ENCODE measurements at places on chromosomes 12 and 14.

GRCh38 chr14:35242599-35243311, 49.4 kb upstream of the PSMA6 start:
- DNase-seq, result no peak

DNA sequence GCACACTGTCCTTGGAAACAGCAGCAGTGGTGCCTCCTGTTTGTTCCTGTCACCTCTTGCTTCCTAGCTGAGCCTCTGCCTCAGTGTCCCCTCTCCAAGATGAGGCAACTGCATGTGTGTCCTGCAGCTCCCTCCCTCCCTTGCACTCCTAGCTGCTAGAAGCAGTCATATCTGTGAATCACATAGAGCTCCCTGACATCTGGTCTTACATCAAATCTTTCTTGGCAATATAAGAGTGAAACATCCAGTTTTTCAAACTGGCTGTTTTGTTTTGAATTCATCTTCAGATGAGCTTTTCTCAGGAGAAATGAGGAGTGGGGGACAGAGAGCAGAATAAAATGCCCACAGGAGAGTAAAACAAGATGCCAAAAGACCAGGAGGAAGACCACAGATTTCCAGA, 103.7 kb downstream of the VCPKMT start:
- DNase-seq, result no peak

- no peak for DNase-seq
Measured at GRCh38 chr12:128205145-128205544, 61.8 kb upstream of the TMEM132C start.

GRCh38 chr12:19971361-19972280, 396.7 kb upstream of the PDE3A start:
- no peak for DNase-seq

DNA sequence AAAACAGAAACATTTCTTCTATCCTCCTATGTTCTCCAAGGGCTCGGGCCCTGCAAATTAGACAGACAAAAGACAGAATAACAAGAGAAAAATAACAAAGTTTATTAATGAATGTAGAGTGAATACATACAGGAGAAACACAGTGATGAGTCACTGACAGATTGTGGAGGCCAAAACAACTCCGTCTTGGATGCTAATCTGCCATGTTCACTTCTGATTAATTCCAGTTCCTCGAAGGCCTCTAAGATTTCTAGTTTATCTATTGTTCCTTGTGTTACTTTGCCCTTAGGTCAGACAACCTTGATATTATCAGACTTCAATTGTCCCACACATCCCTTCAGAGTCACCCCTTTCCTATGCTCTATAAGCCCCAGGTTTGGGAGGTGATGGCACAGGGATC, 26.8 kb upstream of the NEDD1 start:
- DNase-seq, result no peak

DNA sequence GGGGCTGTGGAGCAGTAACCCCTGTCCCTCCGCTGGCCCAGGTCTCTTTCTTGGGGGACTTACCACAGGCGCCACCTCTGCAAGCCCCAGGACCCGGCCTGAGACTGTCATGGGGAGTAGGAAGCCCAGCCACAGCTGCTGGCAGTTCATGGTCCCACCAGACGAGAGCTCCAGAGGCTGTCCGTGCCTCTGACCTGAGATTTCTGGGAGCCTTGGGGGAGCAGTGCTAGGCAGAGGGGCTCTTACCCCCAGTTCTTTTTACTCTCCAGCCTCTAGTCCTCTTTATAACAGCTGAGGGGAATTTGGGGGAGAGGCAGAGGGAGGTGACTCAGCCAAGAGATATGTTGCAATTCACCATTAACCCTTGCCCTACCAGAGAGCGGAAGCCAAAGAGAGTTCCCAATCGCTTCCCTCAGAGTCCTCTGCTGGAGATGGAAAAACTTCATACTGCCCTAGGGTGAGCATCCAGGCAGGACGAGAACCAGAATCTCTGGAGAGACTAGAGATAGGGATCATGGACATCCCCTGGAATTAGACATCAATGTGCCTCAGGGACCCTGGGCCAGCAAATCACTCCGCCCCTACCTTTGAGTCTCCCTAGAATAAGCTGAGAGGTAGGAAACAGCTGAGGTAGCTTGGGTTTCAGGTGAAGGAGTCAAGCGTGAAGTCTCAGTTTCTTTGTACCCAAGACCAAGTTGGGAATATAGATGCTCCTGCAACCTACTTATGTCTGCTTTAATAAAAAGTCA, at the start of gene MMP19:
MMP19 (minus strand) TSS at position 256 of the 749 bp plus-strand sequence; CDS start at position 150, 106 bp downstream.
- DNase-seq, result no peak

DNA sequence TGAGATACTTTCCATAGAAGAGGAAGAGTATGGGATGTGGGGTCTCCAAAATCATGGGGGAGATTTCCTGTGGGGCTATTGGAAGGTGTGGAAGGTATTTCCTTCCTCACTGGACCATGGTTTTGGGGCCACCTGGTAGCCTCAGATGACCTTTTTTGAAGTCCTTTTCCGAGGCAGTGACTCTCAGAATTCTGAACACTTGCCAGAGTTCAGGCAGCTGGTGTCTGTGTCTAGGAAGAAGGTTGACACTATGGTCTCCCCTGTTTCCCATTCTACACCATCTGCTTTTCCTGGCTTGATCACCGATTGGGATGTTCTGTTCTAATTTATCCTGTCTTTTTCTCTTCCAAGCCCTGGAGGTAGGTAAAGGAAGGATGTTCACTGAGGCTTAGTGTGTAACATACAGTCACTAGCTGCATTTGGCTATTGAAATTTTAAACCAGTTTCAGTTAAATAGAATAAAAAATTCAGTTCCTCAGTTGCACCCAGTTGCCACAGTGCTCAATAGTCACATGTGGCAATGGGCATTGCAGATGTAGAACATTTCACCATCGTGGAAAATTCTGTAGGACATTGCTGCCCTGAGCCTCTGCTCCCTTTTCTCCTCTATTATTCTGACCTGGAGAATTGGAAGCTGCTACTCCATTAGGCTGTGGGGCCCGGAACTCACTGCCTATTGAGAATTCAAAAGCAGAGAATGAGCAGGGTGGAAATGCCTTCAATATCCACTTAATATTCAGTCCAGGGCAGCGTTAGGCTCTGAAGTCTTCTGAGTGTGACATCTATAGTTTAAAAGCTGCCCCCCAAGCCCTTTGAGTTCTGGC, 11.0 kb upstream of the PLEKHG3 start:
- no peak for DNase-seq

GRCh38 chr14:44370727-44371126, 136.4 kb downstream of the FSCB start:
- DNase-seq, result no peak

- no peak for DNase-seq
Measured at GRCh38 chr14:68011406-68012028, 191.9 kb downstream of the RAD51B start.

DNA sequence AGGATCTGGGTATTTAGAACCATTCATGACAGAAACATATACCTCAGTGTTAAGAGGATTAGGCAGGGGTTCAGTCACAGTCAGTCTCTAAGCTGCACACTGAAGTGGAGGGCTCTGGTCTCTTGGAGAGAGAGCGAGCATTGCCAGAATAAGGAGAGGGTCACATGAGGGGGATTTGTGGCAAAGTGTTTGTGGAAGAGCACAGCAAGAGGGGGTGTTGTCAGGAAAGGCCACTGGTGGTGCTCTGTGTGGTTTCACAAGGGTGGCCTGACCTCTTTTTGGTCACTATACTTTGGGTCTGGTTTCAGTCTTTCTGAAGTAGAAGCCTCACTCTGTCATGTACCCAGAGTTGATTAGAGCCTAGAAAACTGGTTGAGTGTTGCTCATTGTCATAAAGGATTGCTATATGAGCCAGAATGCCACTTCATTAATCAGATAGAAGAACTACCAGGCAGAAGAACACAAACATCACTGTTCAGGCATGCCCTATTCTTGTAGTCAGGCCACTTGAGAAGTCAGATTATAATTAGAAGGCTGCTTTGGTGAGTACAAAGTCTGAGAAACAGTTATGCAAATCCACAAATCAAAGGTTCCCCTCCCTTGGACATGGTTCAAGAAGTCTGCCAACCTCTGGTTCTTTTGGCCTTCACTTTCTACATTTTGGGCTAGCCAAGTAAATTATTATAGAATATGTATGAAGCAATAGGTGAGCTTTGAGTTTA, 8.4 kb downstream of the TMEM19 start:
- no peak for DNase-seq

DNA sequence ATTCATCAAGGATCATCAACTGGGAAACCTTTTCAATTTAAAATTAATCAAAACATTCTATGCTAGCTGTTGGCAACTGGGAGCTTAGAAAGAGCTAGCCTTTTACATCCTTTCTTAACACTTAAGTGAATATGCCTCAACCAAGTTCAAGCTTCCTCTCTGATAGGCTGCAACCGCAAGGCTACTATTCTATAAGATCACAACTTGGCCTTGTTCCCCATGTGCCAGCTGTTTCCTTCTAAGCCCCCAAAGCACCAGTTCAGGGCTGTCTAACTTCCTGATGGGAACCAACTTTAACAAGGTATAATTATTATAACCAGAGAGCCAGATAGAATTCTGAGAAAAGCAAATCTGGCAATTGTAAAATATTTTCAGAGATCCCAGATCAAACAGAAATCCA, 37.0 kb downstream of the KCNC2 start:
- no peak for DNase-seq

- no peak for DNase-seq
Measured at GRCh38 chr12:11174022-11174421, 3.0 kb downstream of the SMIM10L1 start.

DNA sequence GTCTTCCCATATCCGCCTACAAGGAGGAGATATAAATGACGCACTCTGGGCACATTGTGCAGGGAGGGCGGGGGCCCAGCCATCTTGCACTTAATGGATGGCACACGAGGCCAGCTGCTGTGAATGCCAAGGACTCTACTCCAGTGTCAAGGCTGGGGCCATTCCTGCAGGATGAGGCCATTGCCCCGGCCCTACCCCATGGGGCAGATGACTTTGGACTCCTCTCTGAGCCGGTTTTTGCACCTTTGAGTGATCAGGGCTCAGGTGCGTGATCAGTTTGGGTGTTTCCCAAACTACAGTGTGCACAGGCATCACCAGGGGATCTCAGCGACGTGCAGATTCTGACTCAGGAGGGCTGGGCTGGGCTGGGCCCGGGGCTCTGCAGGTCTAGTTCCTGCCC, 16.1 kb downstream of the MMAB start:
- DNase-seq, result no peak

DNA sequence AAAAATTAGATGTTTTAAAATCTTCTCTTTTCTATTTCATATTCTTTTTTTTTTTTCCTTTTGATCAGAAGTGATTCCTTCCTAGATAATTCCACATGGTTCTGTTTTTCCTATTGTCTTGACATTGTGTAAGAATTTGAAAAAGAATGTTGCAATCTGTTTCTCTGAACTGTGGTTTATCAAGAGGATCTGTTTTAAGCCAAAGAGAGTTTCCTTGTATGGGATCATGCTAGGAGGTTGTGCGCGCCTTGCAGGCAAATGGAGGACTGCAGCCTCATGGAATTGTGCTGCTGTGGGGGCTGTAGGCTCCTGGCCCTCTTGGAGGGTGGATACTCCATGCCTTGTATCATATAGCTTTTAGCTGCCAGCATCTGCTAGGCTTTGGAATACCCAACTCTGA, 43.3 kb upstream of the MBIP start:
- DNase-seq, result no peak

DNA sequence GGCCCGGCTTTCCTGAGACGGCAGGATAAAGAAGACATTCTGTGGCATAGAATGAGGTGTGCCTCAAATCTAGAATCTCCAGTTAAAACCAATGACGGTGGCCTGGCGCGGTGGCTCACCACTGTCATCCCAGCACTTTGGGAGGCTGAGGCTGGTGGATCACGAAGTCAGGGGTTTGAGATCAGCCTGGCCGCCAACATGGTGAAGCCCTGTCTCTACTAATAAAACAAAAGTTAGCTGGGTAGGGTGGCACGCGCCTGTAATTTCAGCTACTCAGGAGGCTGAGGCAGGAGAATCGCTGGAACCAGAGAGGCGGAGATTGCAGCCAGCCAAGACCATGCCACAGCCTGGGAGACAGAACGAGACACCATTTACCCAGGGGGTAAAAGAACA, 193.6 kb downstream of the ALG10 start:
- no peak for DNase-seq

- no peak for DNase-seq
Measured at GRCh38 chr12:120472521-120472920, 3.0 kb upstream of the SRSF9 start.

- peak; percentile 68 for DNase-seq
Measured at GRCh38 chr14:77059276-77059915, 30.9 kb upstream of the IRF2BPL start.

GRCh38 chr14:89041257-89041582, 216.8 kb downstream of the TTC8 start:
- no peak for DNase-seq

- no peak for DNase-seq
Measured at GRCh38 chr12:11227373-11227772, 40.6 kb upstream of the TAS2R42 start.

GRCh38 chr14:64845878-64846277, 33.8 kb downstream of the SPTB start:
- DNase-seq, result no peak

DNA sequence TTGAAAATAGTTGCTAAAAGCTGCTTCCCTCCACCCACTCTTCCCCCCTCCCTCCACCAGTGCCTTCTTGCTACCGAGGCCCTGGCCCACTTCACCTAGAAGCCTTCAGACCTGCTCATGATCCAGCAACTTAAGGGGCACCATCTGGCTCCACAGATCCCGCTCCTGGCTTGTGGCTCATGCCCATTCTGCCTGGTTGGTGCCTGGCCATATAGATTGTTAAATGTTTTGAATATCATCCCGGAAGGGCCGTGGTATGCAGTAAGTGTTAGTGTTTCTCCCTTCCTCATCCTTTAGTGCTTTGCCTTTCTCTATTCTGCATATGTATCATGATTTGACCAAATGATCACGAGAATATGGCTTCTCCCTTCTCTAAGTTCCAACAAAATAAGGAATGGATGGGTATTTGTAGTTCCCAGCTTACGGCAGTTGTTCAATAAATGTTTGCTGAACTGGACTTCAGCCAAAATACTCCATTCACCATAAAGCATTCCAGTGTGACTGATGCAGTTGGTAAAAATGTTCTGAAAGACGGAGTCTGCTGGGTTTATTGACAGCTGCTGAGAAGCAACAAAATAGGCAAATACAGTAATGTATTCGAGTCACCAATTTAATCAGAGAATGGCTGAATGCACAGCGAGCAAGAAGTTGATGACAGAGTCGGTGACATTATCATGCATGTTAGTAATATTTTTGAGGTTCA, 30.7 kb downstream of the GRIP1 start:
- DNase-seq, result no peak

GRCh38 chr14:24059841-24060388, 8.1 kb downstream of the CARMIL3 start:
- DNase-seq, result no peak
